NCI-H526 (cell line): ENCODE measurements at places on chromosomes 3 and 15.

- DNase-seq: no peak
Observed at GRCh38 chr3:126570103-126570541, 11.4 kb upstream of the C3orf22 start.

- DNase-seq: no peak
Observed at GRCh38 chr3:181721046-181721875, 9.5 kb downstream of the SOX2 start.

GRCh38 chr3:143628971-143629370 lies 219.3 kb downstream of the SLC9A9 start:
- DNase-seq: no peak

DNA sequence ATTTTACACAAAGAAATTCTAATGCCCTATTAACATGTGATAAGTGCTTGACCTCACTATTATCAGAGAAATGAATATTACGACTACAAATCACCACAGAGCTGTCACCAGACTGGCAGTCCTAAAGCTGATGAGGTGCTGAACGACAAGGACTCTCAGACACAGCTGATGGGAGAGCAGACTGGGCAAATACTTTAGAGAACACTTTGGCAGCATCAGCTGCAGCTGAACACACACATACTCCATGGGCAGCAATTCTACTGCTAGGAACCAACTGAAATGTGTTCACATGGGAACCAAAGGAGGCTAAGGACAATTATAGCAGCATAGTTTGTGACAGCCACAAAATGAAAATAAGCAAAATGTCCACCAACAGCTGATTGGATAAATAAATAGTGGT lies 45.5 kb downstream of the SUSD5 start:
- DNase-seq: no peak

- DNase-seq: no peak
Observed at GRCh38 chr3:194277104-194277785, 73.9 kb downstream of the CPN2 start.

DNA sequence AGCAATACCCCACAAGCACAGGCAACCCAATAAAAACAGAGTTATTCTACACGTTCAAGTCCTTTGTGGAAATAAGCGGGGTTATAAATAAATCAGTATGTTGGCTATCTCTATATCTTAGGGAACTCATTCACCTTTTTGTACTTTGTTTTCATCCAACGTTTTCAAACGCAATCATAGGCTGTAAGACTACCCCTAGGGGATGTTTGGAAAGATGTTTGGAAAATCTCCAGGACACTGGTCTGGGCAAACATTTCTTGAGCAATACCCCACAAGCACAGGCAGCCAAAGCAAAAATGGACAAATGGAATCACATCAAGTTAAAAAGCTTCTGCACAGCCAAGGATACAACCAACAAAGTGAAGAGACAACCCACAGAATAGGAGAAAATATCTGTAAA lies 70.1 kb downstream of the CLDN11 start:
- no peak for DNase-seq

DNA sequence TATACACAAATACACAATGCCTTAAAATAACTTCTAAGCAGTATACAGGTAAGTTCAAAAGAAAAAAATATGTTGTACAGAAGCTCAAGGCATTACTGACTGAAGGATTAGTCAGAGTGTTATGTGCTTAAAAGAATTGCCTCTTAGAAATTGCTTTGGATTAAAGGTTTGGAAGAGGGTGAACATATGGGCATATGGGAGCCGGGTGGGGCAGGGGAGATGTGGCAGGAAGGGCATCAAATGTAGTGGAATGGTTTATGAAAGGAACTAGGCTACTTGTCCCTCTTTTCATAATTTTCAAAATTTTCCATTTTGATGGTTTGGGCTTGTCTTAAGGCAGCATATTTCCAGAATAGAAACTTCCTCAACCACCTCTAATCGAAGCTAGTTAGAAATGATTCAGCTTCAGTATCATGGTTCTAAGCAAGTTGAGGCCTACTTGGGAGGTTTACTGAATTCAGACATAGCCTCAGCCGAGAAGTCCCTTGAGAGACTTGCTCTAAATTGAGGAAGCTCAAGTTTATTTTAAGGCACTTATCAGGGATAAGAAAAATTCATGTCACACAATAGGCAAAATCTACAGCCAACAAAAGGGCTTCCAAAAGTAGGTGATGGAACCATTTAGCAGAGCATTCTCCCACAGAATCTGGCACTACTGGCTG lies 10.1 kb upstream of the GOLGB1 start:
- DNase-seq: no peak

GRCh38 chr3:129650256-129650872 lies 43.9 kb upstream of the PLXND1 start:
- peak; percentile 48 for DNase-seq

DNA sequence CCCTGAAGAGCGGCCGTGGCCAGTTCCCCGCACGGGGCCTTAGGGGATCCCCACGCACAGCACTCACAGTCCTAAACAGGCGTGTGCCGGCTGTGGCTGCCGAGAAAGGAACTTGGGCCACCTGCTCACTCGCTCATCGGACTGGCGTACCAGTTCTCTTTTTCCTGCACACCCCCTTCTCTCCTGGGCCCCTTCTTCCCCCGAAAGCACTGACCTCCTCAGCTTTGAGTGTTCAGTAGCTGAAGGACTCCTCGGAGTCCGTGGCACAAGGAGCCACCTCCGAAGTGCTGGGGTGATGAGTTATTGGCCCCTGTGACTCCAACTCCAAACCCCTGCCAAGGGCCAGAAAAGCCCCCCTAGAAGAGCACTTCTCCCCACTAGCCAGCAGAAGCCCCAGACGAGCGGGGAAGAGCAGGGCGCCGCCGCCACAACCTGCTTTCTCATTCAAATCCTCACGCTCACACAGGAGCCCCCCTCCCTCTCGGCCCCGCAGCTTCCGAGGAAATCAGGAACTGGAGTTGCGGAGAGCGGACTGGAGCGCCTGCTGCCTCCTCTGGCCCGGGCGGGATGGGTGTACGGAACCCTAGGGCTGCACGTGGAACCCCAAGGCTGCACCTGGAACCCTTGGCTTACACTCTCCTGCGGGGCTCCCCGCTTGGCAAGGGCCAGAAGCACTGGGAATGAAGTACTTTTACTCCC lies at the start of gene PLCH1:
Gene PLCH1 (minus strand): TSS at position 446 of the 699 bp plus-strand sequence. CDS start 40,847 bp downstream, outside the sequence.
- DNase-seq: peak; percentile 83
